ENCODE measurements at places on chromosomes 2 and 18. TPM values are rescaled to one million over a fixed set of nuclear protein-coding genes. Genes with fewer than 3 reads are reported as not detected.

UGT1A10 gene
- total RNA-seq: not detected

SLC5A7 gene
- total RNA-seq: not detected

LCT gene
- total RNA-seq: 0.25 TPM

HNRNPA3 gene
- 15.0 TPM for total RNA-seq

CTAGE1 gene
- 0.11 TPM for total RNA-seq

ADGRF3 gene
- total RNA-seq: under 0.01 TPM

LAMA3 gene
- 1.9 TPM for total RNA-seq

DTNA gene
- total RNA-seq: 14.5 TPM

STK25 gene
- total RNA-seq: 239 TPM

COL3A1 gene
- total RNA-seq: 2,141 TPM

All from GM23248 (cell line).